Brain (organoid and tissue), 16 donors: ENCODE measurements at places on chromosomes 7 and 10. TPM values are rescaled to one million over a fixed set of nuclear protein-coding genes. Genes with fewer than 3 reads are reported as not detected.

Gene TEX36
- not detected for polyA plus RNA-seq

Gene PILRA
- 3.8 TPM for polyA plus RNA-seq

Gene CPXM2
- polyA plus RNA-seq = 1.6 TPM

Gene LMOD2
- not detected for polyA plus RNA-seq

Gene CALML5
- not detected for polyA plus RNA-seq

Gene HUS1
- polyA plus RNA-seq = 9.7 TPM

Gene SLC29A3
- 7.7 TPM for polyA plus RNA-seq

Gene UCMA
- not detected for polyA plus RNA-seq

Gene H2BK1
- not detected for polyA plus RNA-seq

Gene MRLN
- not detected for polyA plus RNA-seq

Gene CHRM2
- polyA plus RNA-seq = 0.36 TPM

Gene MINDY4
- polyA plus RNA-seq = 5.1 TPM

Gene CPA2
- polyA plus RNA-seq = 0.97 TPM

Gene PARP12
- polyA plus RNA-seq = 5.4 TPM

Gene CTBP2
- 37.8 TPM for polyA plus RNA-seq

GRCh38 chr7:52715701-52716100 lies 319.7 kb upstream of the POM121L12 start:
- DNase-seq = no peak

DNA sequence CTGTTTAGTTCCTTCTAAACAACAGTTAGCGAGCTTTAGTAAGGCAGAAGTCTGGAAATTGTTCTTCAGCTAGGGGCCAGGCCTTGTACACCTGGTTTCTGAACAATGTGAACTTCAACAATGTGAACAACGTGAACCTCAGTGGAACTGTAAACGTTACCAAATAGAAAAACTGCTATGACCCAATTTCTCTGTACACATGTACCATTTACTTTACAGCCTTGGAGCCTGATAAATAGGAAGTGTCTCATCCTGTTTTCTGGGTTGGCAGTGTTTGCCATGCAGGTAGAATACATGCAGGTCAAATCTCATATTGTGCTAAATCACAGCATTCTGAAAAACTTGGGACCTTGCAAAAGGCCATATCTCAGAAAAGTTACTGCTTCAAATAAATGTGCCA lies 1.6 kb downstream of the STEAP4 start:
- DNase-seq = no peak

DNA sequence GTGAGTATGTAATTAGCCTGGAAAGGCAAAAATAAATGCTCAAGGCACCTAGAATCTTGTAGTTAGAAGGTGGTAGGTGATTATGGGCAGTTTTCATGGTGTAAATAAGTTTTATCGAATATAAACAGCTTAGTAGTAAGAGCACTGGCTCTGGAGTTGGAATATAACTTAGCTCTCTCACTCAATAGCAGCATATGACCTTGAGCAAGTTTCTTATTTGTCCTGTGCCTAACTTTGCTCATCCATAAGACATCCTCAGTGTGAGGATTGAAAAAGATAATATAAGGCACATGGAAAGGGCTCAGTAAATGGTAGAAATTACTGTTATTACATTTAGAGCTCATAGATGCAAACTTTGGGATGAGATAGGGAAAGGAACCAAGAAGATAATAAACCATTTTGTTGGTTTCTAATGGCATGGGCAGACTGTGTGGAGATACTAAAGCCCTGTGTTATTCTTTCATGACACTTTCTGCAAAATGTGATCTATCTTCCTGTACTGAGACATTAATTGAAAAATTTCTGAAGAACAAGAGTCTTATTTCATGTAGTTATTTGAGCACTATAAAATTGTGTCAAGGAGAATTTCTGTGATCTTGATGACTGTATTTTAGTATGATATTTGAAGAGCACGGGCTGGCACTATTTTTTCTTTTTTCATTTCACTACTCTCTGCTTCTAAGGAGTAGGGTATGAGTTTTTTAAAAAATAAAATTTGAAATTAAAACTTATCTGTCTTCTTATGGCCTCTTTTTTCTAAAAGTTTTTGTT lies 3.1 kb downstream of the SLK start:
- no peak for DNase-seq

GRCh38 chr7:73768641-73769480 lies 1.2 kb downstream of the CLDN3 start:
- no peak for DNase-seq

- no peak for DNase-seq
Observed at GRCh38 chr10:132960631-132961419, 18.5 kb upstream of the CFAP46 start.

DNA sequence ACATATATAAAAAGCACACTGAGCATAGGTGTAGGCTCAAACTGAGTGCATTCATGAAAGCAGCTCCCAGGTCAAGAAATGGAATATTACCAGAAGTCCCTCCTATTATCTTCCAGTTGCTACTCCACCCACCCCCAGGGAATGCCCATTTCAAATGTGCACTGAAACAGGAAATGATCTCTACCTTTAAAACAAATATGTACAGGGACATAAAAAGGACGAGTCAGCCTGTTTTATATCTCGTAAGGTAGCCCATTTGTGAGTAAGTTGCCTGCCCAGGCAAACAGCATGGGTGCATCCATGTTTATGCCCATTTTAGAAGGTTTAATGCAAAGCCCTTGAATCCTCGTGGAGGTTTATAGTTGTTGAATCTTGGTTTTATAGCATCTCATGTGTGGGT lies 10.4 kb downstream of the FFAR4 start:
- DNase-seq = no peak

- peak; percentile 38 for DNase-seq
Observed at GRCh38 chr7:91424371-91424770, 160.1 kb downstream of the FZD1 start.

GRCh38 chr7:137848095-137848494 lies 1.3 kb upstream of the DGKI start:
- DNase-seq = no peak

GRCh38 chr10:60536529-60537114 lies 146.9 kb upstream of the ANK3 start:
- no peak for DNase-seq

DNA sequence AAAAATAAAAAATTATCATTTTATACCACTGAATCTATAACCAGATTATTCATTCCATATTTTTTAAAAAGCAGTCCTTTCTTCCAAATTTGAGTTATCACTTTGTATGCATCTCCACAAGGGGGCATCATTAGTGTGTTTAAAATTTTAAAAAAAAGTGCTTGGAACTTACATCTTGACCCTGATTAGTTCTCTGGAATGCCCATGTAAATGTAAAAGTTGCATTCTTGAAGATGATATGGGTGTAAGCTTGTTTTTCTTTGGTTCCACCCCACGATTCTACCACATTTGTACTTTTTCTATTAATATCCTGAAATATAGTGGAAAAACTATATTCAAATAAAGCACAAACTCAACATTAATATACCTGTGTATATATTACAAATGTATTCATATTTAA lies 144.9 kb downstream of the ELAPOR2 start:
- DNase-seq = peak; percentile 20

DNA sequence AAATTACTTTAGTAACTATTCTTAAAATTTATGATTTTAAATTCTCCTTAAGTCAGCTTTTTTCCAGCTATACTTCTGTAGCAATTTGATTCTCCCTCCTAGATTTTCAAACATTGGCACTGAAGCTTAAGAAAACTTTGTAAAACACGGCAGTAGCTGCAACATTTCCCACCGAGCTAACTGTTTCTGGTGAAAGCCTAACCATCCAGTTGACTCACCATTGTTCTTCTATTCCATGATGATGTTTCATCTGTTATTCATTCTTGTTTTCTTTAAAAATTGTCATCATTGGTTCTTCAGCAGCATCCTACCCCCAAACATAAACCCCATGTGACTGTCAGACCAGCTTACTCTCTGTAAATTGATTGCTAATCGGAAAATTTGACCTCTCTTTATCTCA lies 312.3 kb downstream of the DGKB start:
- no peak for DNase-seq

- DNase-seq = no peak
Observed at GRCh38 chr7:130418306-130418705, 22.5 kb downstream of the CEP41 start.

- DNase-seq = no peak
Observed at GRCh38 chr10:114920459-114920858, 17.5 kb upstream of the TRUB1 start.

DNA sequence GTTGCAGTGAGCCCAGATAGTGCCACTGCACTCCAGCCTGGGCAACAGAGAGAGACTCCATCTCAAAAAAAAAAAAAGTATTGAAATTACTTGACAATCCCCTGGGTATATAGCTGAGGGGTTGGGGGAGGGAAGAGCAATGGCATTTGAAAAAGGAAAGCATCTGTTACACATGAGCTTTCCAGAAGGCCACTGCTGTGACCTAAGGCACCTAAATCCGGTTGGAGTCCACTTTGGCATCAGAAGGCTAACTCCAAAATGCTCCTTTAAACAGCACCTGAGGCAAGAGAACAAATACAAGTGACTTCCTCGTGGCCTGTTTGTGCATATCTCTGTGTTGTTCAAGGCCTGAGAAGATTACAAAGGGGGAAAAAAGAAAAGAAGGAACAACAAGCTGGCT lies 74.8 kb upstream of the PALS2 start:
- no peak for DNase-seq

GRCh38 chr7:140695381-140695780 lies 1.1 kb upstream of the NDUFB2 start:
- no peak for DNase-seq

DNA sequence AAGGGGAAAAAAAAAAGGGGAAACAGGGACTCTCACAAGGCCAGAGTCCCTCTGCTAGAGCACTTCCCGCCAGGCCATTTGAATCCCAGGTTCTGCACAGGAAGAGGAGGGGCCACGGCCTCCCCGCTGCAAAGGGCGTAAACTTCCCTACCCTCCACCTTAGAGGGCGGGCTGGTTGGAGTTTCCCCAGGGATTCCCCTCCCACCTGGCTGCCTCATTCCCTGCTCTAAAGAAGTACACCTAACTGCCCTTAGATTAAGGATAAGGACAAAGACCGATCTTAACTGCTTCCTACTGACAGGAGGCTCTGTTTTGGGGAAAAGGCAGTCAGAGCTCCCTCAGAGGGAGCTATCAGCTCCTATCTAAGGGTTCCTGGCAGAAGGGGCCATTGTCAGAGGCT lies 102.0 kb upstream of the ARMC3 start:
- no peak for DNase-seq

DNA sequence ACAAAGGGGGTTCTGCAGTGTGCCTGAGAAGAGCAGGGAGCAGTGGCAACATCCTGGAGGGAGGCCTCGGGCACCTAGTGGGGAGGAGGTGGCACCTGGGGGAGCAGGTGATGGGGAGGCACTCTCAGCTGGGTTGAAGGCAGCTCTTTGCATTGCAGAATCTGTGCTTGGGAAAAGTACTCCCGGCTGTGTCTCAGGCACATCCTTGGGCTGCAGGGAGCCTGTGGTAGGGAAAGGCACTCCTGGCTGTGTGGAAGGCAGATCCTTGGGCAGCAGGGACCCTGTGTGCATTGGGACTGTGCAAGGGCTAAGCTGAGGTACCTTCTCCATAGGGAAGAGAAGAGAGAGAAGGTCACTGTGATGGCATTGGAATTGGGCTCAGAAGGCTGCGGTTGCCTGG lies 52.8 kb upstream of the ANTXRL start:
- no peak for DNase-seq

DNA sequence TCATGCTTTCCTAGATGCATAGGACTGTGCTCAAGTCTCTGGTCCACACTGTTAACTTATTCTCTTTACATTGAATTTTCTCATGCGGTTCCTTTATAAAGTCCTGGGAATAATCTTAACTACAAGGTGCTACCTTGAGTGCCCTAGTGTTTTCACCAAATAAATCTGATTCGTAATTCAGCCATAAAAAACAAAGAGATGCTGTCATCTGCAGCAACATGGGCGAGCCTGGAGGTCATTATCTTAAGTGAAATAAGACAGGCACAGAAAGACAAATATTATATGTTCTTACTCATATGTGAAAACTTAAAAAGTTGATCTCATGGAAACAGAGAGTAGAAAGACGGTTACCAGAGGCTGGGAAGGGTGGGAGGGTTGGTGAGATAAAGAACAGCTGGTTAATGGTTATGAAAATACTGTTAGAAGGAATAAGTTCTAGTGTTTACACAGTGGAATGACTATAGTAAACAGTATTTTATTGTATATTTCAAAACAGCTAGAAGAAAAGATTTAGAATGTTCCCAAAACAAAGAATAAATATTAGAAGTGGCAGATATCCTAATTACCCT lies 38.3 kb downstream of the NT5C3A start:
- DNase-seq = no peak

DNA sequence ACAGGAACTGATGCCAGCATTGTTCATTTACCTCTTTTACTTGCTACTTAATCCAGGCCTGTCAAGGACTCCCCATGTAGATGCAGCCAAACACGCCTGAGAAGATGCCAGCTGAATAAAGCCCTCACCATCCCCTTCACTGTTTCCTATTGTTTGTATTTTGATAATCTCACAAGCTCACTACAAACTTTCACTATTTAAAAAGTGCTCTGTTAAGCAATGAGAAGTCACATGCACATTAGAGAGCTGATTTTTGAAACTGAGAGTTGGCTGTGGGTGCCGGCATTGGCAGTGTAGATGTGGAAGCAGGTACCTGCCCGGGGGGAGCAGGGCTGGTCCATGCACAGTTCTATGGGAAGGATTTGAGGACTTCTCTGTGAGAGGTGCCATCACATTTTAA lies 169.8 kb upstream of the GRB10 start:
- no peak for DNase-seq

- no peak for DNase-seq
Observed at GRCh38 chr7:92391071-92391470, 56.2 kb upstream of the GATAD1 start.

GRCh38 chr10:131431978-131432690 lies 120.6 kb upstream of the TCERG1L start:
- no peak for DNase-seq

GRCh38 chr10:3408603-3409365 lies 236.2 kb upstream of the PITRM1 start:
- DNase-seq = no peak
